ENCODE measurements at places on chromosomes 1 and 21.
A peak's percentile ranks its signal among the peaks of the same experiment; 100 is the strongest.

- DNase-seq = no peak
These were observed 146.2 kb upstream of the NFIA start for GRCh38 chr1:60936163-60936562.

DNA sequence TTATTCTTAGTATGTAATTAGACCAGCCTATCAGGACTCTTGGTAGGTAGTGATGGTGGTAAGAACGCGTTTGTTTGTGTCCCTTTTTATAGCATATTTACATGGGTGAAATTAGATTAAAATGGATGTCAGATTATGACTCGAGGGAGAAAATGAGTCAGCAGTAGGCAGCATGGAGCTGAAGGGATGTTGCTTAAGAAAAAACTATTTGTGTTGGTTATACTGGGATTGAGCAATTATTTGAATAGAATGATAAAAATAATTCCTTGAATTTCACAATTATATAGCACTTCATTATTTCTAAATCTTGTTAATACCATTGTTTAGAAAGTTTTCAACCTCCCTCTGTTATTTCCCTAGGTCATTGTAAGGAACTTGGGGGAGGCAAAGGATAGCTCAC lies 348.8 kb downstream of the RYR2 start:
- no peak for DNase-seq

DNA sequence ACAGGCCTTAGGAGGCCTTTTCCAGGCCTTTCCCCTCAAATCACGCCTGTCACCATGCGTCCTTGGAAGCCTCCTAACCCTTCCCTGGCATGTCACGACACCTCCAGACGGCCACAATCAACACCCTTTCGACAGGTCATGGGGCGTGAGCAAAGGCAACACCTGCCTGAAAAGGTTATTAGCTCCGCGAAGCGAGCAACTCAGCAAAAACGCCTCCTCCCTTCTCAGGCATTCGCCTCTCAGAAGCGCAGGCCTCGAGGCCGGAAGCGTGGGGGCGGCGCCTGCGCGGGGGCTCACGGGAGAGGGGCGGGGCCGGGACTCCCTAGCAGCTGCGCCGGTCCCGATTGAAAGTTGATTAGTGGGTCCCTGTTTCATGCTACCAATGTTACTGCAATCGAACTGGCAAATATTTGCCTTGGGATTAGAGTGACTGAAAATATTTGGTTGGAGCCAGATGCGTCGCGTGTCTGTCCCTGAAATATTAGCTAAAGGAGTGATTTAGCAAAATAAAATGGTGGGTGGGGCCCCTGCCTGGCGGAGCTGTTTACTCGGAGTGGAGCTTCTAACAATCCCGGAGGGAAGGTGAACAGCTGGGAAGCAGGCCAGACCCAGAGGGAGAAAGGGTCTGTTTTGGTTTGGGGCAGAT lies 44.9 kb downstream of the GFI1 start:
- no peak for DNase-seq

GRCh38 chr1:64019818-64020217 lies 183.6 kb upstream of the UBE2U start:
- peak; percentile 81 for DNase-seq

DNA sequence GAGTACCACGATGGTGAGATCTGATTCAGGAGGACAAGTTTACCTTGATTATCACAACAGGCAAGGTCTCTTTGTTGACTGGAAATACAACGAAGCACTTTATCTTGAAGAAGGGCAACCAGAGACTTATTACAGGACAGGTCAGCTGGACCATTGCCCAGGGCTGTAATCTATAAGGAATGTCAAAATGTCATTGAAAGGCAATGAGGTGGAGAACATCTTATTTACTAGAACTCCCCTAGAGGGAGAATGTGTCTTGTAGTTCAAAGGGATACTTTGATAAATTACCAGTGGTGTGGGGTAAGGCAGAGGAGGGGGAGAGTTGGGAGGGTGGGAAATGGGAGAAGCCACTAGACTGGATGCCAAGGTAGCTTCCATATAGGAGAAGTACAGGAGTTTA lies 212.3 kb downstream of the NCAM2 start:
- DNase-seq = no peak

DNA sequence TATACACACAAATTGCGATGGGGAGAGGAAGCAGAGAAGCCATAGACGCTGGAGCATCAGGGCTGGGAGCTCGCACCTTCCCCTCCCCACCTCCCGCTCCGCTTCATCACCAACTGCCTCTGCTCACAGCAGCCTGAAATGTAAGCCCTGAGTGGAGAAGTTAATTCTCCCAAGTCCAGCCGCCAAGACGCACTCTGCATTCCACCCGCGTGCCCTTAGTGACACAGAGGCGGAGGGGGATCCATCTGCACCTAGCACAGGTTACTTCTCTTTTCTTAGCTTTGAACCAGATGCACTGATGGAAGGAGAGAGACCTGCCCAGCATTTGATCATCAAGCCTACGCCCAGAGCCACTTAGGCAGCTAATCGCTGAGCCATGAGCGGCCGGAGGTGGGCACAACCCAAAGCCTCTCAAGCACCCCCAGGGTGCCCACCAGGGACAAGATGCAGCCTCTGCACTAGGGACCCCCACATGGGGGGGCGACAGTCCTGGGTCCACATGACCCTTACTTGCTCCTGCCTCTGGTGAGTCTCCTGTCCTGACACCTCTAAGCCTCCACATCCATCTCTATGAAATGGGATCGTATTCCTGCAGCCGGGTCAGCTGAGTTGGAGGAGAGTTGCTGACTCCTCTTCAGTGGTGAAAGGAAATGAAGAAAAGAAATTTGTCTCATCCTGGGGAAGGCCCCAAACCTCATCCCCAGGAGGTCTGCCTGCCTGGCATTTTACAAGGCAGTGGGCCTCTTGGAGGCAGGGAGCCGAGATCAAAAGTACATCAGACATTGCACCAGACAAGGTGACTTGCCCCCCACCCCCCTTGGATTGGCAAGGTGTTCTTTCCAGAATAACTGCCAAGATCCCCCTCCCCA lies 316.2 kb downstream of the MATN1 start:
- DNase-seq = no peak

DNA sequence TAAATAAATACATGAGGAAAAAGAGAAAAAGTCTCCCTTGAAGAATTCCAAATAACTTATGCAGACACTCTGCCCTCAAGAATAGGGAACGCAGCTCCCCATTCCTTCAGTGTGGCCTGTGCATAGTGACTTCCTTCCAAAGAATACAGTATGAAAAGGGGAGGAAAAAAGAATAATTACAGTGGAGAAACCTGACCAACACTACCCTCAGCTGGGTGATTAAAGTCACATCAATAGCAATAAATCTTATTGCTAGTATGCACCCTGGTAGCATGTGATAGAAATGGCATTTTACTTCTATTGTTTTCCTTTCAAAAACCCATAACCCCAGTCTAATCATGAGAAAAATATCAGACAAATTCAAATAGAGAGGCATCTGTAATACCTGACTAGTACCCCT lies 85.1 kb downstream of the ZZZ3 start:
- DNase-seq = no peak

Data from HCEC 1CT (cell line).